ENCODE measurements at places on chromosomes 1 and 21.

GRCh38 chr1:240111558-240111957 lies 19.9 kb downstream of the FMN2 start:
- DNase-seq, result no peak

DNA sequence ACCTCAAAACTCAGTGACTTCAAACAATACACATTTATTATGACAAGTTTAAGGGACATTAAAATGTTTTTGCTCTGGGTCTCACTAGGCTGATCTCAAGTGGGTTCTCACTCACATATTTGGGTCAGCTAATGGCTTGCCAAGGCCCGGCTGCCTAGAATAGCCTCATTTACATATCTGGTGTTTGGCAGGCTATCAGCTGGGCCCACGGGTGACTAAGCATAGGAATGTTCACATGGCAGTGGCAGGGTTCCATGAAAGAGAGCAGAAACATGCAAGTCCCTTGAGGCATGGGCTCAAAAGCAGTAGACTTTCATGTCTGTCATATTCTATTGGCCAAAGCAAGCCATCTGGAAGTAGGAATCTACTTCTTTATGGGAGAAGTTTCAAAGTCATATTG lies 492.6 kb downstream of the KCNT2 start:
- DNase-seq, result no peak

GRCh38 chr1:202576816-202577215 lies 133.4 kb downstream of the SYT2 start:
- DNase-seq, result no peak

- no peak for DNase-seq
These were observed 6.4 kb downstream of the PPP2R5A start for GRCh38 chr1:212291505-212292134.

DNA sequence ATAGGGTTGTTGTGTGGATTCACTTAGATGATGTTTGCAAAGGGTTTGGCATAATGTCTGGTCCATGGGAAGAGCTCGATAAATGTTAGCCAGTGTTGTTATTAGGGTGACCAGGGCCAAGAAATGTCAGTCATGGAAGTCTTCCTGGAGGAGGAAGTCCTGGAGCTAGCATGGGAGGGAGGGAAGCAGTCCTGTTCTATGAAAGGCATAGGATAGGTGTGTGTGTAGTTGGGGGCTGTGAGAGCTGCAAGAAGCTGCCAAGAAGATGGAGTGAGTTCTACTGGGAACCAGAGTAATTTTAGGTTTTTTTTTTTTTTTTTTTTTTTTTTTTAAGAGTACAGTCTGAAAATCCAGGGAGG lies 4.7 kb downstream of the LGR6 start:
- DNase-seq, result no peak

- no peak for DNase-seq
These were observed 30.4 kb downstream of the FHAD1 start for GRCh38 chr1:15277447-15277838.

- no peak for DNase-seq
These were observed 259.1 kb upstream of the ADAMTS5 start for GRCh38 chr21:27225940-27226339.

GRCh38 chr1:163709636-163710035 lies 387.9 kb downstream of the NUF2 start:
- DNase-seq, result no peak

- DNase-seq, result no peak
These were observed 38.5 kb downstream of the CAMTA1 start for GRCh38 chr1:6823793-6824192.

DNA sequence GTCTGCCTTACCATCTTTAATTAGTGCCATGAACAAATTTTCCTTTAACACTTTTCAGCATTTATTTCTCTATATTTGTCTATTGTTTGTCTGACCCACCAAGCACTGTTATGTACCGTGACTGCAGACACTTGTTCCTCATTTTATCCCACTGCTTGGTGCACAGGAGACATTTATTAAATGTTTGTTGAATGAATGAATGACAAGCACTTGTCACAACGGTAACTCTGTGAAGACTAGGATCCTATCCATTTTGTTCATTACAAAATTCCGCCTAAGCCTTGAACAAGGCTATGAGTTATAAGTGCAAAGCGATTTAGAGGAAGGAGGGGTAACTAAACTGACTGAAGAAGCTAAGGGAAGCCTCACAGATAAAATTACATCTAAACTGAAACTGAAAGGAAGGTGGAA lies 379 bp upstream of the STRIP1 start:
- no peak for DNase-seq

- DNase-seq, result no peak
These were observed 7.6 kb downstream of the EFNA3 start for GRCh38 chr1:155086128-155086741.

- DNase-seq, result no peak
These were observed 9.4 kb downstream of the USP16 start for GRCh38 chr21:29033871-29034270.

GRCh38 chr1:203765029-203765837 lies at the start of gene LAX1:
Gene LAX1 (plus strand): TSS chr1:203765183. CDS start chr1:203765566, 383 bp downstream.
- no peak for DNase-seq

DNA sequence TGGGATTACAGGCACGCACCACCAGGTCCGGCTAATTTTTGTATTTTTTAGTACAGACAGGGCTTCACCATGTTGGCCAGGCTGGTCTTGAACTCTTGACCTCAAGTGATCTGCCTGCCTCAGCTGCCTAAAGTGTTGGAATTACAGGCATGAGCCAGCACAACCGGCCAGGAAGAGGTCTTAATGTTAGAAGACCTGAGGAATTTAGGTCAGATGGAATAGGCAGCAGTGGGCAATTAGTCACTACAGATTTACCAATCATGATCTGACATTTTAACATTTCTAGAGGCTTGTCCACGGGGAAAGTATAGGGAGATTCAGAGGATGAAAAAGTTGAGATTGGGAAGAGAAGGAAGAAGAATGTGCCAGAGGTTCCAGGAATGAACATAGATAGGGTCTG lies 8.9 kb upstream of the APP start:
- DNase-seq, result no peak

DNA sequence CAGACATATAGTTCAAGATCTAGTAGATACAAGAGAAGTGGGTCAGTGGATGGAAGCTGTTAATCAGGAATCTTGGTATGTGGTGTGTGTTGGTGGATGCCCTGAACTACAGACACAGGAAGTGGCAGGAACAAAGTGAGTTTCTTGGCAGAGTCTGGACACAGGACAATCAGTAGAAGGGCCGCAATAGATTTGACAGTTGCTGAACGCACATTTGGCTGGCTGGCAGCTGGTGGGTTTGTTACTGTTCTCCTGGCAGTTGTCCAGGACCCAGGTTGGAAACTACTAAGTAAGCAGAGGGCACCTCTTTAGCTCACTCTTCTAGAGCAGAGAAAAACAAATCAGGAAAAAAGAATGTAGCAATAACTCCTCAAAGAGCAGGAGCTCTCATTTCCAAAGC lies 13.2 kb downstream of the KRTAP26-1 start:
- no peak for DNase-seq

DNA sequence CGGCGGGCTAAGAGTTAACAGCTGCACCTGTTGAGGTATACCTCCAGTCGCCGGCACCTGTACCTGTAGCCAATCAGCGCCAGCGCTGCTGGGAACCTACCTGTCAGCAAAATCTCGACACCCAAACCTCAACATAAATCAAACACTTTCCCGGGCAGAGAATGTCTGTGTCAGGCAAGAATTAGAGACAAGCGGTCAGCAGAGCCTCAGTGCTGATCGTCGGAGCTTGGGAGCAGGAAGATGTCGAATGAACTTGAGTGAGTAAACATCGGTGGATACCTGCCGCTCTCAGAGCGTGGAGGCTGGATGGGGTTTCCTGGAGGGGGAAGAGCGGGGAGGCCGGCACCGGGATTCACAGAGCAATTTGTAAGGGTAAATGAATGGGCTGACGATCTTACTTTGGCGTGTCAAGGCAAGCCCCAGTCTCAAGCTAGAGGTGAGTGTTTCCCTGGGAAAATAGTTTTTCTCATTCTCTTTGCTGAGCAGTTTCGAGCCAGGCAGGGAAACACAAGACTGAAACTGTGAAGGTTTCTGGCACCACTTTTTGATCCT lies at the start of gene GRHL3:
Gene GRHL3, plus strand, starts transcription at position 46 of the 552 bp plus-strand sequence. Its CDS starts 195 bp downstream, at position 241.
- no peak for DNase-seq
